Activated CD8-positive, alpha-beta T cell treated with anti-CD3 and anti-CD28 coated beads for 36 hours (primary cell): ENCODE measurements at places on chromosomes 7 and 10.
A peak's percentile ranks its signal among the peaks of the same experiment; 100 is the strongest.

DNA sequence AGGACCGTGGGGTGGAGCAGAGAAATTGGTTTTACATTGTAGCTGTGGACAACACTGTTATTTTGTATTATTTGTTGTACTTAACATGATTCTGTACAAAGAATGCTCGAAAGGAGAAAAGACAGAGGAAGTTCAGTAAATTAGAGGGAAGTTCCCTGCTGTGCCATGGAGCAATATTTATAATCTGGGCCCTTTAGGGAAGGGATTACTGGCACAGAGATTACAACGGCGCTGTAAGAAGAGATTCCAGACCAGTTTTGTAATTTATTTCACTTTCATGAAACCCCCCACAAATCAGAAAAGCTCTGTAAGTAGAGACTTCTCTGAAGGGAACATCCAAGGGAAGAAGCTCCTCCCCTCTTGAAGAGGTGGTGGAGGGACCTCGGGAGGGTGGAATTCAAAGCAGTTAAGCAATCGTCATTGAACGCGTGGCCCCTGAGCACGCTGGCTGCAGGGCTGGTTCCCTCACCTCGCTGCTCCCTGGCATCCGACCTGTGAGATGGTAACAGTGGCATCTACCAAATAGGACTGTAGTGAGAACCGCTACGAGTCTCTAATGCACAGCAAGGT, 113.5 kb downstream of the KLF6 start:
- DNase-seq, result no peak

- DNase-seq, result no peak
Observed at GRCh38 chr10:86261470-86261869, 105.1 kb downstream of the GRID1 start.

- DNase-seq, result no peak
Observed at GRCh38 chr10:79158402-79159097, 89.8 kb downstream of the ZMIZ1 start.

DNA sequence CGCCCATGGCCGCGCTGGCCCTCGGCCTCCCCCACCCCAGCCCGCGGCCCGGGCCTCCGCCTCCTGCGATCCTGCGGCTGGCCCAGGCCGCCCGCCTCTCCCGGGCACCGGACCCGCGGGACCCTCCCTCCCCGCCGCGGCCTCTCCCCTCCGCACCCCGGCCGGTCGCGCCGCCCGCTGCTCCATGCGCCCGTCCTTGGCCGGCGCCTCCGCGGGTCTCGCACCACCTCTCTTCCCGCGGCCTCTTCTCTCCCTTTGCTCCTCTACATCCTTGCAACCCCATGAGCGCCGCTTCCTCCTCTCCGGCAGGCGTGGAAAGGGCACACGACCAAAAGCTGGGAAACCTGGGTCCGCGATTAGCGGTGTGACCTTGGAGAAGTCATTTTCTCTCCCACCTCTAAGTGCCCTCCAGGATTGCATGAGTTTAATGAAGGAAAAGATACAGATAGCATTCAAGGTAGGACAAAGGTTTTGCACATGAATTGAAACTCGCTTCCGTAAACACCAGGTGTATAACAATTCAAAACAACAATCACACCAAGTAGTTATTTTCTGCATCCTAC, 448 bp upstream of the SRPK2 start:
- DNase-seq, result peak; percentile 34

GRCh38 chr7:113805976-113806375, 112.8 kb downstream of the PPP1R3A start:
- no peak for DNase-seq

DNA sequence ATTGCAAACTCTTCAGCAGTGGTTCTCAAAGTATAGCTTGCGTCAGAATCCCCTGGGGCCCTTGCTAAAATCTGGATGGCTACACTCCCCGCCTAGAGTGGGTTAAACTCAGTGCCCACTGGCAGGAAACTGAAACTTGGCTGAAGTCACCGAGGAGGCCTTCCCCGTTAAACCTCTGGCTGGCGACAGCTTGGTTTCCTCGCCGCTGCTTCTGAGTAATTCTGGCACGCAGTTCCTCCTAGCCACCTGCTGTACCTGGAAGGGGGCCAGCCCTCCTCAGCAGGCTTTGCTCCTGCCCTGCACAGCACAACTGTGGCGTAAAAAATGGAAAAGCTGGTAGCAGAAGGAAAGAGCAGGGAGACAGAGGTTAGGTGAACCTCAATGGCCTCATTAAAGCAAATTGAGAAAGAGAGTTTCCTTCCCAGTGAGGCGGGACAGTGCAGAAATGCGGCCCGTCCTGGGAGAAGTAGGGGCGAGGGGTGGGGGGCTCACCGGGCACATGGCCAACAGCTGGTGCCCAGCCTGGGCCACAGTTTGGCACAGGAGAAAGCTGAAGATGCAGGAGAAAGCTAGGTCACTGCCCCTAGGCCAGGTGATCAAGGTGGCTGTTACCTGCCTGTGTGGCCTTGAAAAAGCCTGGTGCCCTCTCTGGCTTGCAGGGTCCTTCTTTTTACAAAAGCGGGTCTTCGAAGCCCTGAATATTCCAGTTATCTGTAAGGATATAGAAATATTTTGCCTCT, 46.6 kb downstream of the ALOX5 start:
- DNase-seq, result peak; percentile 82
